ENCODE measurements at places on chromosomes 1 and 21. TPM values are rescaled to one million over a fixed set of nuclear protein-coding genes. Genes with fewer than 3 reads are reported as not detected.

GRCh38 chr1:157147906-157148700, 9.9 kb upstream of the ETV3 start:
- no peak for DNase-seq

Gene LEFTY2
- total RNA-seq: 0.98 TPM

GRCh38 chr1:38923607-38924006, 18.0 kb downstream of the RHBDL2 start:
- DNase-seq: no peak

- no peak for DNase-seq
These were observed 60.1 kb upstream of the PTGS2 start for GRCh38 chr1:186740324-186740723.

DNA sequence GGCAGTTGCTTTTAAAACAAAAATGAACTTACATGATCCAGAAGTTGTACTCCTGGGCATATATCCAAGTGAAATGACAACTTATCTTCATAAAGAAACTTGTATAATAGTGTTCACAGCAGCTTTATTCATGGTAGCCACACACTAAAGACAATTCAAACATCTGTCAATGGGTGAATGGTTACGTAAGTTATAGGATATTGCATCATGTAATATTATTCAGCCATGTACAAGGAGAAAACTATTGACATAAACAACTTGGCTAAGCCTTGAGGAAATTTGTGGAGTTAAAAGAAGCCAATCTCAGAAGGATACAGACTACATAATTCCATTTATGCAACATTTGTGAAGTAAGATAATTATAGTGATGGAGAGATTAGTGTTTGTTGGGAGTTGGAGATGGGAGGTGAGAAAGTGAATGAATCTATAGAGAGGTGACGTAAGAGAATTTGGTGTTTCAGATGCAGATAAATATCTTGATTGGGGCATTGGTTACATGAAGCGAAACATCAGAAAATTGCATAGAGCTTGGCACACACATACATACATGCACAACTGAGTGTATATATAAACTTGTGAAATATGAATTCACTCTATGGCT, 49.9 kb upstream of the GRIK1 start:
- no peak for DNase-seq

DNA sequence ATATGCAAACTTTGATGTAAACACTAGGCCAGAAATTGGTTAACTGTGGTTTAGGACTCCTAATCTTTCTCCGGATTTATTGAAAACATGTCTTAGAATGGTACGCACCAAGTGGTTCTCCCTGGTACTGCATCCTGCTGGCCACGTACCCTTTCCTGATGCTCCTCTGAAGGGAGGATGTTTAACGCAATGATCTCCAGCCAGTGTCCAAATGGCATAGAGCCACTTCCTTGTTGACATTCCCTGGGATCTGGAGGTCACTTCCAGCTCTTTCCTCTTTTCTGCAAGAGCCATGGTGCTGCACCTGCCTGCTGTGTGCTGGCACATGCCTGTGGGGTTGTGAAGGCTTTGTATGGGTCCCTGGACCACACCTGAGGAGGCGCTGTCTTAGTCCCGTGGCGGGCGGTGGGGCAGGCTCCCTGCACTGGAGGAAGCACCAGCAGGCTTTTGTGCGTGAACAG, 53.9 kb downstream of the GALNT2 start:
- DNase-seq: no peak

- DNase-seq: no peak
These were observed 231.7 kb upstream of the B3GALT2 start for GRCh38 chr1:193417945-193418744.

DNA sequence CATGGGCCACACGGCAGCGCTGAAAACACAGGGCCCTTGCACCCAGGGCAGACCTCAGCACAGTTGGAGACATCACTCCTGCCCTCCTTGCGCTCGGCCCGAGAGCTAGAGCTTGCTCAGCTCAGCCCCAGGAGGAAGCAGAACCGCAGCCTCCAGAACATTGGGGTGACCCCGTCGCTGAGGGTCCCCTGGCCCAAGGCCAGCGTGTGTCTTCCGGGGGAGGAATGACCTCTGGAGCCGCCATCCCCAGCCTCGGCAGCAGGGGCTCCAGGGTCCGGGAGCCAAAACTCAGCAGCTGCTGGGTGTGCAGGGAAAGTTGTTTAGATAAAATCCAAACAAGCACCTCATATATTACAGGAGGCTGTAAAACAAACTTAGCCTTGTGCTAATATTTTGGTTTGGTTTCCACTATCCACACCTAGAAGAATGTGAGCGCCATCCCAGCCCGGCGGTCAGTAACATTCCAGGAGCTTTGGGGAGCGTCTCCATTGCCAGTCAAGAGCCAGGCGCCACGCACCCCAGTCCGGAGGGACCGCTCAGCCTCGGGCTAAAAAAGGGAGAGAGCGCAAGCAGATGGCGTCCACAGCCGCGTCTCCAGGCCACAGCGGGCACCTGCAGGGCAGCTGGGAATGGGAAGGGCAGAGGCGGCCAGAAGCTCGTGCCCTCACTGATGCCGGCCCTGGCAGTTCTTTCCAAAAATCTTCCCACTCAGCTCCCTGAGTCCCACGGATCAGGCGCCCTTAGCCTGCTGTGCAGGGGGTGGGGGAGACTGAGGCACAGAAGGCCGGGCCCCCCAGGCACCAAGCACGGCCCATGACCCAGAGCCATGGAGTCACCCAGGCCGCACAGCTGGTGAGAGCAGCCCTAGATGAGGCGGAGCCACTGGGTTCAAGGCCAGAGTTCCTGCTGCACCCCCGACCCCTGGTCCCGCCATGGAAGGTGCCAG, 52.0 kb downstream of the SLX9 start:
- DNase-seq: no peak

Gene PTGFR
- 2.1 TPM for total RNA-seq

Gene SPRR2A
- 2.5 TPM for total RNA-seq

DNA sequence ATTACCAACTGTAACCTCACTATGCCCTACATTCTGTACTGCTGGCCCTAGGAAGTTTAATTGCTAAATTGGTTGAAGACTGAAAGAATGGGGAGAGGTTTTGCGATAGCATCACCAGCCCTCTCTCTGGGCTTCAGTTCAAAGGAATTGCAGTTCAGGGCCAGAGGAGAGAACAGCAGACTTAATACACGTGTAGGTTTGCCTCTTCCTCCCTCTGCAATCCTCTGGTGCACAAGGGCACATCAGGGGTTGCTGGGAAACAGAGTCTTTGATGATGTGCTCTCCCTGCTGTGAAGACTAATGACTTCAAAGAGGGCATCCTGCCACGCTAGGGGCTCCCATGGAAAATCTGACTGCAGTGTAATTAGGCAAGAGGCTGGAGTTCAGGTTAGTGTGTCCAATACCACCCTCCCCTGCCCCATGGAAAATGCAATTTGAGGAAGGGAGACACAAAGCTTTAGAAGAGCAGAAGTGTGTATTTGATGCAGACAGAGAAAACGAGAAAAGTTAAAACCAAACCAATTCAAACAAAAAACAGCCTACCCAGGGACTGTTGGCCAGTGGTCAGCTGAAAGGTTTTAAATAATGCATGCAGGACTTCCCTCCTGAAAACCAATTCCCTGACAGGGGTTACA, 167.9 kb downstream of the ASTN1 start:
- peak; percentile 90 for DNase-seq

Gene TMEM200B
- total RNA-seq: 14.5 TPM

DNA sequence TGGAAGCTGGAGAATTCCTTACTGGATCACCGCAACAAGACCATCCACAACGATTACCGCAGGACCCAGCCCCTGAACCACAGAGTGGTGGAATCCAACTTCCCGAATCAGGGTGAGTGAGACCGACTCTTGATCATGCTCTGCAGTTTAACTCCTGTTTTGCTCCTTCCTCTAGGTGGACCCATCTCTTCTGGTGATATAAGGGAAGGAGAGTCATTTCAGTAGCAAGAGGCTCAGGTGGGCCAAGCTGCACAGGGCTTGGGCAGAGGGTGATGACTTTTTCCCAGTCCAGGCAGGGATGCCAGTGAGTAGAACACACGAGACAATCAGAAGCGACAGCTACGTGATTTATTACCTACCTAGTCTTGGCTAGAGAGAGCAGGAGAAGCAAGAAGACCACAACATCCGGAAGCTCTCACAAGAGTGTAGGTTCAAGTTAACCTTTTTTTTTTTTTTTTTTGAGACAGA, 25.2 kb downstream of the CA6 start:
- no peak for DNase-seq

Gene BMP8B
- 4.6 TPM for total RNA-seq

- DNase-seq: no peak
These were observed 38.2 kb downstream of the LGALS8 start for GRCh38 chr1:236561976-236562375.

Gene CHRM3
- 75.5 TPM for total RNA-seq

DNA sequence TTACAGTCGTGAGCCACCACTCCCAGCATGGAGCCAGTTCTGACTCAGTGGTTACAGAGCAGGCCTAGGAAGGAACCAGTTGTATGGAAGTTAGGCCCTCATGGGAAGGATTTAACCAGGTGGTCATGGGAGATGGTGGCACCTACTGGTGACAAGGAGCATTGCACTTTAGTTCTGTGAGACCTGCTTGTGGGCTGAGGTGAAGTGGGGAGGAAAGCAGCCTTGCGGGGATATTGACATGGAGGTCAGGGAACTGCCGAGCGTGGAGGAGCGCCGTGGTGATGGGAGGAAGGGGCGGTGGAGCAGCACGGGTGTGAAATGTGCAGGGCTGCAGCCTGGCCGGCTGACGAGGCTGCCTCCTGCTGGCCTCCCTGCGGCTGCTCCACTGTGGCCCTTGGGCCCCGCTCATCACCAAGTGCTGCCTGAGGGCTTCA, 100.4 kb downstream of the GALNT2 start:
- DNase-seq: no peak

All from esophagus muscularis mucosa (tissue), 4 donors.